ENCODE measurements at places on chromosomes 5 and 9. TPM values are rescaled to one million over a fixed set of nuclear protein-coding genes. Genes with fewer than 3 reads are reported as not detected.
A peak's percentile ranks its signal among the peaks of the same experiment; 100 is the strongest.

- no peak for DNase-seq
These were observed 88.6 kb downstream of the GNAQ start for GRCh38 chr9:77943057-77943456.

Gene IL13
- polyA plus RNA-seq = 0.10 TPM

GRCh38 chr5:154478224-154478565 is at the start of gene HAND1:
TSS of gene HAND1 (minus strand) at chr5:154478227. CDS start at chr5:154478008, 219 bp downstream.
- DNase-seq = peak; percentile 49

GRCh38 chr5:133889271-133889905 is 79.0 kb downstream of the C5orf15 start:
- no peak for DNase-seq

Gene HMGCR
- 7.0 TPM for polyA plus RNA-seq

GRCh38 chr5:24805230-24805629 is 160.5 kb upstream of the CDH10 start:
- no peak for DNase-seq

Gene C5orf58
- not detected for polyA plus RNA-seq

- no peak for DNase-seq
These were observed 88.0 kb downstream of the TENT4A start for GRCh38 chr5:6801236-6801635.

- DNase-seq = no peak
These were observed 20.0 kb upstream of the AGGF1 start for GRCh38 chr5:77010243-77010642.

- no peak for DNase-seq
These were observed at the start of gene SMIM32 for GRCh38 chr5:136192526-136193321. TSS of gene SMIM32 (minus strand) at chr5:136193162. CDS start at chr5:136192524, 638 bp downstream.

DNA sequence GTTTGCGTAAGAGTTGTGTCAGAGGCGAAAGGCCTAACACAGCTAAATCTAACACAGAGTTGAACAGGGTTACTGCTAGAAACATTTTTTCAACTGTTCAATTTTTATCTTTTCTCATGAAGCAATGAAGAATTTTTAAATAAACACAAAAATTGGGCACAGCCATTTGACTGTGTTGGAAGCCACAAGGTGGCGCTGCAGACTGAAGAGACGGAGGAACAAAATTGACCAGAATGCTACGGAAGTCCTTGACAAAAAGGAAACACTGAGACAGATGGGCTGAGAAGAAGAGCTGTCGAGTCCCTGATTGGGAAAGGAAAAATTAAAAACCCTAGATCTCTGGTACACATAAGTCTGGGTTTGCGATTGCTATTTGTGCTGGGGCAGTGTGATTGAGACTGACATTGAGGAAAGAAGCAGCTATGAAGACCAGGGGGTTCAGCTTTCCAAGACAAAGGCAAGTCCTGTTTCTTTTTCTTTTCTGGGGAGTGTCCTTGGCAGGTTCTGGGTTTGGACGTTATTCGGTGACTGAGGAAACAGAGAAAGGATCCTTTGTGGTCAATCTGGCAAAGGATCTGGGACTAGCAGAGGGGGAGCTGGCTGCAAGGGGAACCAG is at the start of gene PCDHB9:
Gene PCDHB9 (plus strand): TSS at position 265 of the 616 bp plus-strand sequence. CDS start 158 bp downstream, at position 423.
- no peak for DNase-seq

Gene C9orf153
- 0.37 TPM for polyA plus RNA-seq

- peak; percentile 91 for DNase-seq
These were observed 13.0 kb downstream of the SH3PXD2B start for GRCh38 chr5:172441262-172441751.

DNA sequence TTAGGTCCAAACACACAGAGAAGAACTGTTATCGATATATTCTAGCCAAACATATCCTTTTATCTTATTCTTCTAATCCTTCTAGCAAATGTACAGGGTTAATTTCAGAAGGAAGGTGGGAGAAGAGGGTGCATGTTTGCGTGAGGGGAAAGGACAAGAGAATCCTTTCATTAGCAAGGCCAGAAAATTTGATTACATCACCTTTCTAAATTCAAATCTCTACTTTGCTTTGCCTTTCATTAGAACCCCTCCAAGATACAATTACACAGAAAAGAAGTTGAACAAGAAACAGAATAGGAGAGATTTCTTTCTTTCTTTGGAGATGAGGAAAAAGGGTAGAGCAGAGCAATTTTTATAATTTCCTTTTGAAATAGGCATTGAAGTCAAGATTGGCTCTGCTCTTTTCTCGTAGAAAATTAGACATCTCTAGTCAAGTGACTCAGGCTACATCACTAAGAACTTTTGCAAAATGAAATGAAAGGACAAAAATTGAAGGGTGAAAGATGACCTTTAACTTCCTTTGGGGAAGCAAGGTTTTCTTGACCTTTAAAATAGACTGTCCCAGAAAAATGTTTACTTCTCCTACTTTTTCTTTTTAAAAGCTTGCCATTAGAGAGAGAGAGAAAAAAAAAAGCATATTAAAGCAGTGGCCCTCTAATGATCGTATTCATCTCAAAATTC is 81.2 kb downstream of the TTLL11 start:
- no peak for DNase-seq

- DNase-seq = no peak
These were observed 124.5 kb upstream of the PRLR start for GRCh38 chr5:35354751-35355150.

GRCh38 chr9:111483439-111483857 is 735 bp downstream of the ECPAS start:
- no peak for DNase-seq

DNA sequence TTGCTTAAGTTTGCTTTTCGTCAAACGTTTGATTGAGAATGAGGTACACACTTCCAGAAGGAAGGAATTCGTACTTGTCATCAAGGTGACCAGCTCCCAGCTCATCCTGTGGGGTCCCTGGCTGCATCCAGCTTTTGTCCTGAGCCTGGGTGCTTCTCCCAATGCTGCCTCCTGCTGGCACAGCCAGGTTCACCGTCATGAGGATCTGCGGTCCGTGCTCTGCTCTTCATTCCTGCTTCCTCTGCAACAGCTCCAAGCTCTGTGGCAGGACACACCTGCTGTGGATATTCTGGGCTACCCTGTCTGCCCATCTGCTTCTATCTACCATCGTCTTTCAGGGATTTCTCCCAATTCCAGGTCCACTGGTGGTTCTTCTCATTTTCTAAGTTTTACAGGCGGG is 13.3 kb upstream of the UBE2QL1 start:
- no peak for DNase-seq

Gene ACSL6
- 6.5 TPM for polyA plus RNA-seq

DNA sequence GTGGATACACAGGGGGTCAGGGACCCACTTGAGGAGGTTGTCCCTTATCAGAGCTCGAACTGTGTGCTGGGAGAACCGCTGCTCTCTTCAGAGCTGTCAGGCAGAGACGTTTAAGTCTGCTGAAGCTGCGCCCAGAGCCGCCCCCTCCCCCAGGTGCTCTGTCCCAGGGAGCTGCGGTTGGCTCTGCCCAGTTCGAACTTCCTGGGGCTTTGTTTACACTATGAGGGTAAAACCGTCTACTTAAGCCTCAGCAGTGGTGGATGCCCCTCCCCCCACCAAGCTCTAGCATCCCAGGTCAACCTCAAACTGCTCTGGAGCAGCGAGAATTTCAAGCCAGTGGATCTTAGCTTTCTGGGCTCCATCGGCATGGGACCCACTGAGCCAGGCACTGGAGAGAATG is 15.9 kb downstream of the SRD5A1 start:
- DNase-seq = no peak

Gene LOX
- 2.5 TPM for polyA plus RNA-seq

DNA sequence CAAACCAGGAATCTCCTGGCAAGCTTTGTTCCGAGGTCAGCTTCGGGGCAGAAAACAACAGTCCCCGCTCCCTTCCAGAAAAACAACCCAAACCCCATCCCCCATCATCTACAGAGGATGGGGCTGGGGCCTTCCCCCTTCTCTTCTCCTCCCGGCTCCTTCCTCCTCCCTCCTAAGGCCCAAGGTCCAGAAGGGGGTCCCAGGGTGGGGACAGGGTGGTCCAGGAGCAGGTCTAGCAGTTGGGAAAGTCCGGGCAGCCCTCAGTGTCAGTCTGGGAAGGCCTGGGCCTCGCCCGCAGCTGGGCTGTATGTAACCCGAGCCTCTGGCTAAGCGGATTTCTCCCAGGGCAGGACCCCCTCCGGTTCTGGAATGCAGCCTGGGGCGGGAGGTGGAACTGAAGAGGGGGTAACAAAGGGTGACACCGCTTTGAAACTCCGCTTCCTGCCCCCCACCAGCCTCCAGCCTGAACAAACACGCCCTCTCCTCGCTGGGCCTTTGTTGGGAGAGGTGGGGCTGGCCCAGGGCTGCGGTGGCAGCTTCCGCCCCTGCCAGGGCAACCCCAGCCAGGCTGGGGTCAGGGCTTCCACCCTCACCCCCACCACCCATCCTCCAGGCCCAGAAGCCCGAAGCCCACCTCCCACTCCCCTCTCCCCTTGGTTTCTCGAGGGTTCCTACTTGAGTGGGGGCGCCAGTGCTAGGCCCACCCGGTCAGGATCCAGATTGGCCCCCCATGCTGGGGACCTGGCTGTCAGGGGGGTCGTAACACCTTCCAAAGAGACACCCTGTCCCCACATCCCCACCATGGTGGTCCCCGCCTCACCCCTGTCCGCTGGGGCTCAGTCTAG is 63.5 kb downstream of the C9orf50 start:
- no peak for DNase-seq

DNA sequence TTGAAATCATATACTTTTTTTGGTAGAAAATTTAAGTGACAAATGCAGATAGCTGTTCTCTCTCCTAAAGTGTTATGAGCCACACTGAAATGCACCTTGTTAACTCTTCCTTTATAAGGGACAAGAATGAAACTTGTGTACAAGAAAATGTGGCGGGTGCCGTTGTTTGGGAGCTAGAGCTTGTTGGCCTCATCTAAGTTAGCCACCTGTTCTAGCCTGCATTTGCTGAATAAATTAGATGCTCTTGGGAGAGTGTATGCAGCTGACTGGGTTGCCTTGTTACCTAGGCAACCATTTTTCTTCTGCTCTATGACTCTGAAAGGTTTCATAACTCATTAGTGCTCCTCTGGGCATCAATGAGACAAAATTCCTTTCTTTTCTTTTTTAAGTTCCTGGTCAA is 174.3 kb downstream of the TAF11L14 start:
- no peak for DNase-seq

DNA sequence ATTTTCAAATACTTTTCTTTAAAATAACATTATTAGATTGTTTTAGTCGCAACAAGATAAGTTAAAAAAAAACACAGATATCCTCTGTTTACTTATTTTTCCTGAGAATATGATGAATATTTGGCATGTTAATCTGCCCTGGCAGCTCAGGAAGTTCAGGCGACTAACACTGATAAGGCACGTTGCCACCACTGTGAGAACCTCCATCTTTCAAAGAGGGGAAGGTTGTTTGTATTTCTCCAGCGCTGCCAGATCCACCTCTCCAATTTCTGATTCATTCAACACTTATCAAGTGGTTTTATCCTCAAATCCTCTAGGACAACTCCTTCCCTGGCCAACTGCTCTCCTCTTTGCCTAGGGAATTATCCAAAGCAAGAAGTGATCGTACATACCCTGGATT is 21.8 kb downstream of the CTNNAL1 start:
- DNase-seq = peak; percentile 64

GRCh38 chr5:143140492-143141203 is 262.8 kb downstream of the NR3C1 start:
- DNase-seq = no peak

DNA sequence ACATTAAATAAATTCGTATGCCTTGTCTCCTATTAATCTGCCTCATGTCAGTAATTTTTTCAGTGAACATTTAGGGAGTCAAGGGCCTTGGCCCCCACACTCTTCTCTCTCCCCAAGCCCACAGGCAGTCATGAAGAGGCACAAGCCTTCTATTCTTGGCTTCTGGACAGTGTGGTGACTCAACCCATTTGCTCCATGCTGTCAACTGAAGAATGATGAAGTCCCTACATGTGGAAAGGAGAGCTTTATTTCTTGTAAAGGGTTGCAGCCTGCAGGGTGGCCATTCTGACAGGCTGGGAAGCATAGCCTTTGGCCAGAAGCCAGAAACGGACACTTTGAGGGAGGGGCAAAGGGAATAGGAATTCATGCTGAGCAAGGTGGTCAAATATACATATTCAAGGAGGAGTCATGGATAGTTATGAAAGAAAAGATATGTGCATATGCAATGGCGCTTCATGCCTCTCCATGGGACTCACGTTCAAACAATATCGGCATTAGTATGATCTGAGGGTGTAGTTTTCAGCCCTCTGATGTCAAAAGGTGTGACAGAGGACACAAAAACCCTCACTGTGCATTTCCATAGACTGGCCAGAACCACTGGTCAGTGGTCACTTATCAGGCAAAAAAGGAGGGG is 31.3 kb downstream of the ANKRA2 start:
- DNase-seq = no peak

- DNase-seq = no peak
These were observed 1.2 kb upstream of the MSANTD3 start for GRCh38 chr9:100425758-100426157.

DNA sequence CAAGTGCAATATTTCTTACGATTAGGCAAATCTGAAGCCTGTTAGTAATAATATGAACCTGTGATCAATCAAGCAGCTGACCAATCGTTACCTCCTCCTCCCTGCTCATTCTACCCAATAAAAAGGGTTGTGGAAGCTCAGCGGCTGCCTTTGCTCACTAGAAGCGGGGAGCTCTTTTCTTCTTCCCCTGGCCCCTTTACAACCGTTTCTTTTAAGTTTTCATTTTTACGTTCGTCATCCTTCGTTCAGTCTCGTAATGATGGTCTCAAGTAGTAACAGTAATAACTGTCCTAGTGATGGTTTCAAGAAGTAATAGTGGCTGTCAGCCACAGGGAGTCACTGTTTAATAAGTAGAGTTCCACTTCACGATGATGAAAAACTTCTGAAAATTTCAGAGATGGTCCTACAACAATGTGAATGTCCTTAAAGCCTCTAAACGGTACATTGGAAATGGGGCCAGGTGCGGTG is 6.2 kb downstream of the UGT3A2 start:
- no peak for DNase-seq

GRCh38 chr9:12954441-12954840 is 179.6 kb downstream of the LURAP1L start:
- DNase-seq = no peak

GRCh38 chr9:84709056-84709455 is 39.5 kb downstream of the NTRK2 start:
- DNase-seq = no peak

DNA sequence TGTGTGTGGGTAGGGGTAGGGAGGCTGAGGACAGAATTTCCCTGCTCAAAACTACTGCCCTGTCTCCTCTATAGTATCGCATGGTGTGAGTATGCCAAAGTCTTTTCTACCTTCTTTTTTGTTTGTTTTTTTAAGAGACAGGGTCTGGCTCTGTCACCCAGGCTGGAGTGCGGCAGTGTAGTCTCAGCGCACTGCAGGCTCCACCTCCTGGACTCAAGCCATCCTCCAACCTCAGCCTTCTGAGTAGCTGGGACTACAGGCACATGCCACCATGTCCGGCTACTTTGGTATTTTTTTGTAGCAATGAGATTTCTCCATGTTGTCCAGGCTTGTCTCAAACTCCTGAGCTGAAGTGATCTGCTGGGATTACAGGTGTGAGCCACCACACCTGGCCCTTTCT is 2.5 kb downstream of the SRP19 start:
- DNase-seq = peak; percentile 73

Data from adrenal gland (tissue), 19 donors.